Activated T-helper 9 cell treated with anti-CD3 and anti-CD28 coated beads, Interleukin-2, amount 50 U/mL, for 16 hours (primary cell): ENCODE measurements at places on chromosomes 5 and 9.

DNA sequence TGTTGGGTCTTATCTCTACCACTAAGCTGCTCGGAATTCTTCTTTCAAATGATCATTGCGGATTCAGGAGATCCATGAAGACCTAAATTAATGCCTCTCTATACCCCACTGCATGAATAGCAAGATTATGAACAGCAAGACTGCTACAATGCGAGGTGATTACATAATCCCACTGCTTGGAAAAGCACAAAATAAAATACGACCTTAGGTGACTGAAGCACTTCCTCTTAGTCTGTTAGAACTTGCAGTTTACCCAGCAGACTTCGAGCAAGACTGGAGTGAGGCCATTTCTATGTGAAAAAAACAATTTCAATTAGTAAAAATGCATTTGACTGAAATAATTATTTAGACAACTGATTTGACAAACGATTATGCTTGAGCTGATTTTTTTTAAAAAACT, 59.8 kb downstream of the SH3RF2 start:
- DNase-seq, result no peak

DNA sequence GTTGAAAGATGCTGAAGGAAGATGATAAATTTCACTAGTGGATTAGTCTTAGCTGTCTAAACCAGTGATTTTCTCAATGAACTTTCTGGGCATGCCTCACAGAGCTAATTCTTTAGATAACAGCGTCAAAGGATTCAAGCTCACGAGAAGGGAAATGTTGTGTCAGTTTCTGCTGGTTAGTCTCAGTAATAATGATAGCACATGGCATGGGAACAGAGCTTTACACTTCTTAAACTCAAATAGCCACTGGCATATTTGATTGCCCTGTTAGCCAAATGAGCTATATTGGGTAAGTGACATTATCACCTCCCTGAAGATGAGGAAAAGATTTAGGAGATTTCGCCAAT, 139.3 kb upstream of the NR3C1 start:
- DNase-seq, result no peak

DNA sequence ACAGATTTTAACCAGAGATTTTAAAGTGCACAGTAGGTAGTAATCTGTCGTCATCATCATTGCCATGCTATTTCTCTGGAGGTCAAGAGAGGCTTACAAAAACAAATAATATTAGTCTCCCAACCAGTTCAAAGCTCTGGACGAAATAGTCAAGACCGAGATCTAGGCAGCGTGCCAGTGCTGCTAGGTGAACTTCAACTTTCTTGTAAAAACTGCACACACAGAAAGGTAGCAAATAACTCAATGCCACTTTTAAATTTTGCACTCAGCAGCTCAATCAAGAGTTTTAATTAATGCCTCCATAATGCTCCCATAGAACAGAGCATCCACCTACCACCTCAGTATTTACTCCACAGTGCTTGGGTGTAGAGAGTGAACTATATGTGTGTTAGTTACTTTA, 656.8 kb downstream of the IRX1 start:
- DNase-seq, result no peak

DNA sequence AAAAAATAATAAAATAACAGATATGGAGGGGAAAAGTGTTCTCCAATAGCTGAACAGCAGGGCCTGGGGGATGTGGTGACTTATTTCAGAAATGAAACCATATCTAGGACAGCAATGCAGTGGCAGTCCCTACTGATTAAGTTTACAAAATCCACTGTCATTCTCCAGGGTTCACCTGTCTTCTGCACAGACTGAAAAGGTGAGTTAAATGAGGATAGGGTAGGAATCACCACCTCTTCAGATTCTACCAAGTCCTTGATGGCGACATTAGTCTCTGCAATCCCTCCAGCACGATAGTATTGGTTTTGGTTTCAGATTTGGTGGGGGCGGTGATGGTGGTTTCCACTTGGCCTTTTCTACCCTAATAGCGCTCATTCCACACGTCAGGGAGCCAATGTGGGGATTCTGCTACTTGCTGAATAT, 32.3 kb upstream of the NPM1 start:
- DNase-seq, result no peak

- DNase-seq, result no peak
These were observed 67.5 kb downstream of the TLE1 start for GRCh38 chr9:81621785-81622259.

DNA sequence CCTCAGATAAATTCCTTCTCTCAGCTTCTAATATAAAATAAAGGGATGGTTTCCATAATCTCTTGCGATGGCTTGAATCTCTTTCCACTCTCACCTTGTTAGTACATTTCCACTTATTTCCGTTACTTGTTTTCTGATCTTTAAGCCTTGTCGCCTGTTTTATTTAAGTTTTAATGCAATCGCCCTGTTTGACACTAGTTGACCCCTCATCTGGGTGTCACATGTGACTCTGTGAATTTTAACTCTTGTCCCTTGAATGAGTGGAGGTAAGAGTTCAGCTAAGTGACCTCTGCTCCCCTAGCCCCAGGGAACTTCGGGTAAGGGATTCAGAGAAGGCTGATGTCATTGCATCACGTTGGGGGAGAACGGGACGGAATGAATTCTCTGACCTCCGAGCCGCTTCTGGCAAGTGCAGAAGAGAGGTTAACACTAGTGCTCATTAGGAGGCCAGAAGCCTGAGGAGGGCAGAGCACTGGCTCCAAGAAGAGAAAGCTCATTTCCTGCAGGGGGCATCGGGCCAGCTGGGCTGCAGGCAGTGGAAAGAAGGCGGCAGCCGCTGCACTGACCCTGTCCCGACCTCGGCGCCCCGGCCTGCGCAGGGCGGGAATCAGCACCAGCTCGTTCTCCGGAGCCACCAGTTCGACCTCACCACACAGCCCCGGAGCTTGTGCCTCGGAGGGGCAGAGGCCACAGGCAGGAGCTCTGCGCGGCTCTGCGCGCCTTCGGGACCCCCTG, 569 bp downstream of the HINT2 start:
- no peak for DNase-seq

- no peak for DNase-seq
These were observed 155.7 kb downstream of the NXNL2 start for GRCh38 chr9:88690628-88691027.

- DNase-seq, result no peak
These were observed 48.9 kb downstream of the CFAP90 start for GRCh38 chr5:7801891-7802614.

- no peak for DNase-seq
These were observed 80.8 kb upstream of the ICE1 start for GRCh38 chr5:5341531-5342292.
